ENCODE measurements at places on chromosomes 1 and 21.

DNA sequence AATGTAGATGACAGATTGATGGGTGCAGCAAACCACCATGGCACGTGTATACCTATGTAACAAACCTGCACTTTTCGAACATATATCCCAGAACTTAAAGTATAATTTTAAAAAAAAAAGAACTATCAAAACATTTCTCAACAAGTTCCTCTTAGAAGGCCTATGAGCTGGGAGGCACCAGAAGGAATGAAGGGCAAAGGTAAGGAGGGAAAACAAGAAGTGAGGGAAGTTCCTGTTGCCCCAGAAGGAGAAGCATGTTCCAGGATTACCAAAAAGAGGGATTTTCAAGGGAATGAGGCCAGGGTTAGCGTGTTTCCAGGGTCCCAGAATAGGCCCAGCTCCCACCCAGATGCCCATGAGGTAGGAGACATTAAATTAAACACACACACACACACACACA is 361.0 kb downstream of the SETD4 start:
- DNase-seq, result no peak

DNA sequence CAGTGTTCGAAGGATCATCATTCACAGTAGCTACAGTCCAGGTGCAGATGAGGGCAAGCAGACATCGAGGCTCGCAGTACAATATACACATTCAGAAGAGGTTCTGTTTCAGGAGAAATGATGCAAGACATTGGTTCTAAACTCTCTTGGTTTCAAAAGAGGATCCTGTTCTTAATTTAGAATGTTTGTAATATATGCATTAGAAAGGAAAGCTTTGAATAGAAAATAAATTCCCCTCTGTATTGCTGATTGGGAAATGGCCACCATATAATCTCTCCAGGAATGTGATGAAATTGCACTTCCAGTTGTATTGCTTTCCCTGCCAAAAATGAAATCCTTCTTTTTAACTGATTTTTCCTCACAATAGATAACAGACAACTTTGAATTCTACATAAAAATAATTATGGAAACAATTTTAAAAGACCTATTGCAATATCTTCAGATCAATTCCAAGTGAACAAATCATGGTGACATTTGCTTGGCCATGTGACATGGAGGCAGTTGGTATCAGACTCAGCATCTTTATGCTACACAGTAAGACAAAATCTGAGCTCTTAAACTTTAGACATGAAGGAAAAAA is 27.6 kb upstream of the SIPA1L2 start:
- DNase-seq, result no peak

- DNase-seq, result no peak
These were observed 126.9 kb upstream of the C1orf174 start for GRCh38 chr1:4027008-4027407.

DNA sequence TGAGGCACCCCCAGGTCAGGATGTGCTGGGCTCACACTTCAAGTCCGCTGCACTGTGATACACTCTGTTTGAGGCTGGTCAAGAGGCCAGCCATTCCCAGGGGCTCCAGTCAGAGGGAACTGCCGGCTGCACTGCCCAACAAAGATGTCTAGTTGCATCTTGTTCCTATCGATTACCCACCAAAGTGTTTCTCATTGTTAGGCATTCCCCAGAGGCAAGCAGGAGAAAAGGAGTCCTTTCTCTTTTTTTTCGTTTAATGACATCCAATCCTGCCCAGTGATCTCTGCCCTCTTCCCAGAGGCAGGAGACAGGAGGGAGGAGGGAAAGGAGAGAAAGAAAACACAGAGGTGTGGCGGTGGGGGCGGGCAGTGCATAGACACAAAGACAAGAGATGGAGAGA is 150.4 kb downstream of the OMA1 start:
- DNase-seq, result peak; percentile 7

DNA sequence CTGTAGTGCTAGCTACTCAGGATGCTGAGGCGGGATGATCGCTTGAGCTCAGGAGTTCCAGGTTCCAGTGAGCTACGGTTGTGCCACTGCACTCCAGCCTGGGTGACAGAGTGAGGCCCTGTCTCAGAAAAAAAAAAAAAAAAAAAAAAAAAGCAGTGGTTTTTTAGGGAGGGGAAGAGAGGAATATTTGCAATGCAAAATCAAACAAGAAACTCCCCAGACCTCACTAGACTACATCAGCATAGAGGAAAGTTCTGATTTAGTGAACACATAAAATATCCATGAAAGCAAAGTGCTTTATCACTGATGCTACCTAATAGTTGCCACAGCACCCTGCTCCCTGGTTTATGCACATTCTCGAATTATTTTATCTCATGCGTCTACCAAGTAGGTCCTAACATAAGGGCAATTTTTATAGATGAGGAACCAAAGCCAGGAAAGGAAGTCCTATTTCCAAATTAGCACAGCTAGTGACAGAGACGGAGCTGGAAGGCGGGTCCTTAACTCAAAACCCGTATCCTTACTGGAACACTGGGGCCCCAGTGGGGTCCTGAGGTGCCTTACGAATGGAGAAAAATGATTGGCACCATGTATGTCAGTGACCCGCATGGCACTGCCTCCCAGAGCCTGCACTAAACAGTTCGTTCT is 50.7 kb upstream of the GPR157 start:
- DNase-seq, result no peak

- DNase-seq, result no peak
These were observed 29.0 kb downstream of the TRIM62 start for GRCh38 chr1:33152685-33153432.

GRCh38 chr21:44301961-44302406 is 2.1 kb downstream of the PFKL start:
- no peak for DNase-seq

- DNase-seq, result no peak
These were observed 47.3 kb downstream of the LPGAT1 start for GRCh38 chr1:211783266-211783665.

GRCh38 chr1:91783423-91784170 is 102.4 kb downstream of the TGFBR3 start:
- no peak for DNase-seq

- DNase-seq, result no peak
These were observed 57.4 kb downstream of the FAM163A start for GRCh38 chr1:179800481-179800880.

DNA sequence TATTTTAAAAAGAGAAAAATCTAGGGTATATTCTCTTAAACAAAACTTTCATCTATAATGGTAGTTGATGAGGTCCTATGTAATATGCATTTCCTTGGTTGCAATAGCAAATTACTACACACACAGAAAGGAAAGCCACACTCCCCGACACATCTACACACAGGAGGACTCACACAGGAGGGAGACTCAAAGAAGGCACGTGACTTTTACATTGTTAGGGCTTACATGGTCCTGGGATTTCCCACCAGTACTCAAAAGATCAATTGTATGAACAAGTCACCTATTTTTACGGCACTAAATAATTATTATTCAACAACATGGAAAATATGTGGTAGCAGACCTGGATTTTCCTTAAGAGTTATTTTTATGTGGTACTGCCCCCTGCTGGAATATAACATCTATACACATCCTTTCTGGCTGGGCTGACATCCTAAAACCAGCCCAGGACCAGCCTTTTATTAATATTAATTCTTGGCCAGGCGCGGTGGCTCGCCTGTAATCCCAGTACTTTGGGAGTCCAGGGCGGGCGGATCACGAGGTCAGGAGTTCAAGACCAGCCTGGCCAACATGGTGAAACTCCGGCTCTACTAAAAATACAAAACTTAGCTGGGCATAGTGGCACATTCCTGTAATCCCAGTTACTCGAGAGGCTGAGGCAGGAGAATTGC is 33.9 kb upstream of the LGALS8 start:
- peak; percentile 71 for DNase-seq

DNA sequence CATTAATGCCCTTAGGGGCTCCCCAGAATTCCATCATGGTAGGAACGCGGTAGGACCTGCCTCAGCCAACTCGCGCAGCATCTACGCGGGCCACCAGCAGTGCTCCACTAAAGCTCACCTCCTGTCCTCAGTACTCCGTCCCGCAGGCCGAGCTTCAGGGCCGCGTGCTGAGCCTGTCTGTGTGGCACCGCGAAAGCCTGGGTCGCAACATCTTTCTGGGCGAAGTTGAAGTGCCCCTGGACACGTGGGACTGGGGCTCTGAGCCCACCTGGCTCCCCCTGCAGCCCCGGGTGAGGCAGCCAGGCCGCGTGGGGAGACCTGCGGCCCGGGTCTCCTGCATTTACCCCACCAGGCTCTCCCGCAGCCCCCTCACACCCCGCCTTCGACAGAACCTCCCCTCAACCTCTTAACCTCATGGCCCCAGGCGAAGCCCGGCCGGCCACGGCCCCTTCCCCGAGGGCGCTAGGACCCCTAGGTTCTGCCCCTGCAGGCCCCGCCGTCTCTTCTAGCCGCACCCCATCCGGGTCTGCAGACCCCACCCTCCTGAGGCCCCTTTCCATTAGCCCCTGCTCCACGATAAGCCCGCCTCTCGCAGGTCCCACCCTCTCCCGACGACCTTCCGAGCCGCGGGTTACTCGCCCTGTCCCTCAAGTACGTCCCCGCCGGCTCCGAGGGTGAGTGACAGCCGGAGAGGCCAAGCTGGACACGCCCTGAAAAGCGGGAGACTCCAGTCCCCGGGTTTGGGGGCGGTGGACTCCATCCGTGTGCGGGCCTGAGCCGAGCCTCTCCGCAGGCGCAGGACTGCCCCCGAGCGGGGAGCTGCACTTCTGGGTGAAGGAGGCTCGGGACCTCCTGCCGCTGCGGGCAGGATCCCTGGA is 9.1 kb downstream of the SYTL1 start:
- DNase-seq, result no peak

- DNase-seq, result peak; percentile 99
These were observed 64.8 kb downstream of the RPE65 start for GRCh38 chr1:68384872-68385411.

- no peak for DNase-seq
These were observed 1.3 kb downstream of the TGFBR3 start for GRCh38 chr1:91884459-91885212.

GRCh38 chr1:12230549-12231275 is 882 bp downstream of the VPS13D start:
- no peak for DNase-seq

GRCh38 chr1:229884765-229885164 is 182.3 kb upstream of the GALNT2 start:
- no peak for DNase-seq

- no peak for DNase-seq
These were observed 9.4 kb downstream of the NPHP4 start for GRCh38 chr1:5982868-5983267.

DNA sequence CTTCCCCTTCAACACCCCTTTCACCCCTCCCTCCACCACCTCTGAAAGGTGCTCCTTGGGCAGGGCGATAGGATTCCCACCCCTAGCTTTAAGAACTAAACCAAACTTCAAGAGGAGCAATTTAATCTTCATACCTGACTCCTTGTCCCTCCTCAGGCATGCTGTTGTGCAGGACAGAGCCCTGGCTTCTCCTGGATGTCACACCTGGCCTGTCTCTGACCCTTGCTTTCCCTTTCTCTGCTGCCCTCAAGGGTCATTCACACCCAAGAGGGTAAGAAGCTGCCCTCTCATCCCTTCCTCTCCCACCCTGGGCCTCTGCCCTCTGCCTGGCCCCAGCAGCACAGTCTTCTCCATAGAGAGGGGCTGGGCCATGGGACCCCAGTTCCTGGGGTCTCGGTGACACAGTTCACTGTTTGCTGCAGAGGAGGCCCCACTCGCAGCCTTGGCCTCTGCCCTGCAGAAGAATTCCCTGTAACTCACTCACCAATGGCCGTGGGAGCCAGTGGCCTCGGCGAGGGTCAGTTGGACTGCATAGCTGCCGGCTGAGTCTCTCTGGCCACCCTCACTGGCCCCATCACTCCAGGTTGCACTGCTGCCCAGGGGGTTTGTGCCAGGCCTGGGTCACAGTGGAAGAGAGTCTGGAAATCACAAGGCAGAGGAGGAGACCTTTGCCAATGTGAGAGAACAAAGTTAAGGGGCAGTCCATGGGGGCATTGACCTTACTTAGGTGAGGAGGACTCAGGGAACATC is 28.4 kb upstream of the LHX4 start:
- DNase-seq, result no peak

DNA sequence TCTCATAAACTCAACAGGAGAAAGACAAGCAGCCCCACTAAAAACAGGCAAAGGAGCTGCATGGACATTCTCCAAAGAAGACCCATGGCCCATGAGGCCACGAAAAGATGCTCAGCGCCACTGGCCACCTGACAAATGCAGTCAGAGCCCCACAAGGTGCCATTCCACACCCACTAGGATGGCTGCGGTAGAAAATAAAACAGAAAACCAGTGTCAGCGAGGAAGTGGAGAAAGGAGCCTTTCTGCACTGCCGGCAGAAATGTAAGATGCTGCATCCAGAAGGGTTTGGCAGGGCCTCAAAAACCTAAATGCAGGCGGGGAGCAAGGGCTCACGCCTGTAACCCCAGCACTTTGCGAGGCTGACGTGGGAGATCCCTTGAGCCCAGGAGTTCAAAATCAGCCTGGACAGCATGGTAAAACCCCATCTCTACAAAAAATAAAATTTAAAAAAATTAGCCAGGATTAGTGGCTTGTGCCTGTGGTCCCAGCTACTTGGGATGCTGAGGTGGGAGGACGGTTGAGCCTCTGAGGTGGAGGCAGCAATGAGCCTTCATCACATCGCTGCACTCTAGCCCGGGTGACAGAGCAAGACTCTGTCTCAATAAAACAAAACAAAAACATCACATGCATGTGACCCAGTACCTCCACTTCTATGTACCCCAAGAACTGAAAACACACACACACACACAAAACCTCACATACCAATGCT is 4.2 kb downstream of the WNT9A start:
- no peak for DNase-seq

DNA sequence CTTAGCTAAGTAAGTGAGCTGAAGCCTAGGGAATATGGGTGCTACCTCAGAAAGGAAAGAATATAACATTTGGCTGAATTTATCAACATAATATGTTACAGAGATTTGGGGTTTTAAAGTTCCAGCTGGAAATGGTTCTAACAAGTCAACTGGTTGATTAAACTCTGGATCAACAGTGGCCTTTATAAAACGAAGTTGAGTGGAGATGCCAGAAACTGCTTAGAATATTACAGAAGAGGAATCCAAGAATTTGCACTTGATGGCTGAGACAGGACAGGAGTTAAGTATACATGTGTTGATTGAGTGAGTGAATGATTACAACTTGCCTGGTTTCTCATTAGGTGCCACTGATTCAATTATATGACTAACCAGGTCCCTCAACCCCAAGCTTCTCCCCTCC is 7.4 kb upstream of the ZBTB17 start:
- DNase-seq, result no peak

DNA sequence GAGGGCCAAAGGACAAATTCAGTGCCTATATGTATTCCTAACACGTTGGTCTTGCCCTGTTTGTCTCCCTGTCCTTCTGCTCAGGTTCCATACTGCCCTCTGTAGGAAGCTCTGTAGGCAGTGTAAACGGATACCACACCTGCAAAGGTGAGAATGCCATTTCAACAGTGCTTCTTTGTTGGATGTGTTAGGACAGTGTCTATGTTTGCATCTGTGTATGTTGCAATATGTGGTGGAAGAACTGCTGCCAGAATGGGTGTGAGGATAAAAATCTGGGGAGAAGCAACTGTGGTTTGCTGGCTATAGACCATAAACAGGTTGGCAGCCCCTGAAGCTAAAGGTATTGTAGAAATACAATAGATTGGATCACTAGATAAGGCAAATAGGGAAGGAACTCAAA is 113.1 kb upstream of the BMP8A start:
- DNase-seq, result no peak

- DNase-seq, result peak; percentile 40
These were observed 11.0 kb downstream of the ICMT start for GRCh38 chr1:6224718-6225117.

Data from A172 (cell line).